ENCODE measurements at places on chromosomes 3 and 15.

GRCh38 chr3:40623567-40623966 lies 98.8 kb downstream of the ZNF621 start:
- DNase-seq, result no peak

GRCh38 chr3:143255739-143256138 lies 136.2 kb downstream of the CHST2 start:
- no peak for DNase-seq

DNA sequence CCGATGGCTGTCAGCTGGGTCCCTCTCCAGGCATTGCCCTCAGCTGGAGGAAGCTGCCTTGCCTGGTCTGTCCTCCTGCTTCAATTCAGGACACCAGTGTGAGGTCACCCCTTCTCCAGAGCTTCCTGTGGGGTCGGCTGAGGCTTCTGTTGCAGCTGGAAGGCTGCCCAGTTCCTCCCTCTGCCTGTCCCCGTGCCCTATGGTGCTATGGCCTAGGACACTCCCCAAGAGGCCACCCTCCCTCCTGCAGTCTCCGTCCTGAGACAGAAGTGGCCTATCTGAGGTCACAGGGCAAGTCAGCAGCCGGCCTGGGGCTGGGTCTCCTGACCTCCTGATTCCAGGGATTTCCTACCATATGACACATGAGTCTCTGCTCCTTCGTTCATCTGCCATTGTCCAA lies 57.9 kb downstream of the RASGRF1 start:
- no peak for DNase-seq

GRCh38 chr3:123285479-123285878 lies 83.7 kb downstream of the SEC22A start:
- DNase-seq, result no peak

DNA sequence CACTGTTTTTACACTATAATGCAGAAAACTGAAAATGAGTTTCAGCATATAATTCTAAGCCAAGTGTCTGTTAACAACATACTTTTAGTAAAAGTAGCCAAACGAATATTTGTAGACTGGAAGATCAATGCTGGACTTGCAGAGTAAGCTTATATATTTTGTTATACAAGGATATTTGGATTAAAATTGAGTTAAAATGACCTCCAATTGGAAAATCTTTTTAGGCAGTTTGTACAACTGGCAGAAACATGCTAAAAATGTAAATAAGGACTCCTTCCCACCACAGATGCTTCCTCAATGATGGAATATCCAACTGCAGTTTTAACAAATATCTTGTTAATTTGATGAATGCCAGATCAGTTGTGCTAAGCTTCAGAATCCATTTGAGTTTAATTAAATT lies 25.3 kb downstream of the ZBBX start:
- DNase-seq, result no peak

- DNase-seq, result no peak
Observed at GRCh38 chr15:61081027-61081322, 148.1 kb downstream of the RORA start.

DNA sequence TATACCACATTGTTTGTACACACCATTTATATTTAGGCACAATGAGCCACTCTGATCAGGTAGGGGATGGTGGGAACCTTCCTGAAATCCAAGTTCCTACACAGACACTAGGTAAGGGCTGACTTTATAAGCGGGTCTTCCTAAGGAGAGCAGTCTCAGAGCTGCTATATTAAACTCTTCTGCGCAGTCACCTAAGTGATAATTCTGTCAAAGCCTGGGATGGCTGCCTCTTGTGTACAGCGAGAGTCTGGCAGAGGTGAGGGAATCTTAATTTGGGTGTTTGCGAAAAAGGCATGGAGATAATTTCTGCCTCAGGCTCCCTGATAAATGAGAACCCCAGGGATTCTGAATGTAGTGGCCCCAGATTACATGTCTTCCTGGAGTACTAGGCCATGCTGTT lies 113.1 kb downstream of the EDEM1 start:
- no peak for DNase-seq
